T-helper 2 cell treated with Interferon-gamma antibody and Interleukin-4, amounts not matched to agents 100 ng/mL and 5 ng/mL, for 36 hours (primary cell): ENCODE measurements at places on chromosomes 4 and X. TPM values are rescaled to one million over a fixed set of nuclear protein-coding genes. Genes with fewer than 3 reads are reported as not detected.

GYG2 gene
- total RNA-seq, result not detected in 2 replicates

NSUN7 gene
- not detected in 2 replicates for total RNA-seq

UGT2A3 gene
- not detected in 2 replicates for total RNA-seq

INTS12 gene
- total RNA-seq, result 16.7 and 17.2 TPM in 2 replicates

ADH7 gene
- not detected in 2 replicates for total RNA-seq
